ENCODE measurements at places on chromosomes 2 and 18.

DNA sequence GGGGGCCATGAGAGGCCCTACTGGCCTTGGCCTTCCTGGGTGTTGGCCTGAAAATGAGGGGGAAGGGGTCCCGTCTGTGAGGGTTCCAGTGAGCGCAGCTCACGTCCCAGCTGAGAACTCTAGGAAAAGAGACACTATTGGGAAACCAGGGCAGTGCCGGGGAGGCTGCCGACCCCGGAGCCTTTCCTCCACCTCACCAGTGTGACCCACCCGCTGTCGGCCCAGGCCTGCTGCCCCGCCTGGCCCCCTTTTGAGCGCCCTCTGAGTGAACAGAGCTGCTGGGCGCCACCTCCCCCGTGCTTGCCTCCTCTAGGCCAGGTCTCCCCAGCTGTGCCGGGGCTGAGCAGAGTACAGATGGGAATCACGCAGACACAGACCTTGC, 17.5 kb upstream of the ARHGEF4 start:
- DNase-seq, result no peak

DNA sequence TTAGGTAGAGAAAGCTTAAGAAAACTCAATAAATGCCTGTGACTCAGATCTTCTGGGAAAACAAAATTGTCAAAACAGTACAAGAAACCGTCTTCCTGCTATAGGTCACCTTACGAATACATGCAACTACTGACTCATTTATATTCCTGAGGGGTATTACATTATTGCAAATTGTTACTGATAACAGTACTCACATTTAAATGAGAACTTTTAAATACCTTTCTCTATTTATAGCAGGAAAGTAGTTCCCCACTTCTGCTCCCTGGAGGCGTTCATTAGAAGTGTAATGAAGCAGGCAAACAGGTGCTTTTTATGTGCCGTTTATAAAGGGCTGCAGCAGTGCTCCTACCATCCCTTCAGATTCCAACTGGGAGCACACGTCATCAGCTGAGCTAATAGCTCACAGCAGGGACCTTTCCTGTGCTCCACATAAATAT, 65.1 kb upstream of the RPRM start:
- DNase-seq, result no peak

- no peak for DNase-seq
Measured at GRCh38 chr2:9238591-9239326, 32.1 kb downstream of the ASAP2 start.

- no peak for DNase-seq
Measured at GRCh38 chr2:8566774-8567468, 114.9 kb upstream of the ID2 start.

DNA sequence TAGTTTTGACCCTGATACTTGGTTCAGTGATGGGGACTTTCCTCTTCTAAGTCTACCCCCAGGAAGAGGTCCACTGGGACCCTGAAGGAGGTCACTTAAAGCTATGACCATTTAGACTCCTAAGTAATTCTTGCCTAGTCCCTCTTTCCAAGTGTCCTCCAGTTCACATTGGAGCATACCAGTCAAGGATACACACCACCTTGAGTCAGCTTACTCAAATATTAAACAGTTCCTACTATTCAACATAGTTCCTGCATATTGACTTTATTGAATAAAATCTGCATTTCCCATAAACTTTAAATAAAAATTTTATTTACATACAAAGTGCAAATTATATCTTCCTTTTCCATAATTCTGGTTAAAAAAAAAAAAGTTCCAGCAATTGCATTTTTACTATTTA, 36.3 kb downstream of the SLC5A7 start:
- no peak for DNase-seq

GRCh38 chr2:157182834-157183396, 74.6 kb upstream of the GALNT5 start:
- DNase-seq, result no peak

GRCh38 chr18:76989647-76990190, 142.9 kb downstream of the MBP start:
- DNase-seq, result no peak

- DNase-seq, result no peak
Measured at GRCh38 chr2:155980941-155981560, 351.5 kb downstream of the NR4A2 start.

GRCh38 chr18:48355276-48356115, 53.7 kb downstream of the ZBTB7C start:
- no peak for DNase-seq

- no peak for DNase-seq
Measured at GRCh38 chr2:102515851-102516250, 42.8 kb downstream of the SLC9A4 start.
